ENCODE measurements at places on chromosomes 1 and 21. TPM values are rescaled to one million over a fixed set of nuclear protein-coding genes. Genes with fewer than 3 reads are reported as not detected.

GRCh38 chr1:54353959-54354358 lies 52.2 kb downstream of the SSBP3 start:
- no peak for DNase-seq
- H3K4me3 ChIP-seq = no peak overlapping the region
- no peaks in the 10 kb centered on the region for H3K36me3 ChIP-seq
- H3K4me1 ChIP-seq = peaks cover 63% of the 10 kb centered on the region

SELL gene
- not detected for total RNA-seq

HIVEP3 gene
- 0.42 TPM for total RNA-seq

- no peak overlapping the region for H3K4me3 ChIP-seq
- no peaks in the 10 kb centered on the region for H3K4me1 ChIP-seq
- H3K36me3 ChIP-seq = no peaks in the 10 kb centered on the region
Observed at GRCh38 chr1:153432874-153433681, 16.8 kb downstream of the S100A7A start.

GRCh38 chr1:15833069-15833679 lies 14.3 kb upstream of the SPEN start:
- no peaks in the 10 kb centered on the region for H3K36me3 ChIP-seq
- H3K4me3 ChIP-seq = peak overlapping the region; percentile 50
- no peak overlapping the region for H3K27ac ChIP-seq
- no peaks in the 10 kb centered on the region for H3K27me3 ChIP-seq

- no peaks in the 10 kb centered on the region for H3K4me1 ChIP-seq
- DNase-seq = no peak
- H3K36me3 ChIP-seq = no peaks in the 10 kb centered on the region
- H3K4me3 ChIP-seq = no peak overlapping the region
Observed at GRCh38 chr1:231584117-231584516, 42.5 kb upstream of the DISC1 start.

DNA sequence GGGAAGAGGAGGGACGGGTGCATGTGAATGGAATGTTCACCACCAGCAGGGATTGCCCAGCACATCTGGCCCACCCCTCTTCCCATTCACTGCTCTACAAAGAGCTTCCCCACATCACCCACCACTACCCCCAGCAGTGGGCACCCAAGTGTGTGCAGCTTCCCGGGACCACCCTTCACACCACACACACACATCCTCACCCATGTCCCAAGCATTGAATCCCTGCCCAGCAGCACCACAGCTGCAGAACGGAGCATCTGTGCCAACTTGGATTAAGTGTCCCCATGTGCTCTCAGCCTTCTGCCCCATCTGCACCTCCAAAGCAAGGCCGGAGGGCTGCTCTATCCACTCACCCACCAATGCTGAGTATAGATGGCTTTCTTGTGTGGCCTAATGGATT lies 141.4 kb downstream of the PSMG1 start:
- no peak overlapping the region for H3K27ac ChIP-seq
- no peaks in the 10 kb centered on the region for H3K36me3 ChIP-seq
- peaks cover 15% of the 10 kb centered on the region for H3K4me1 ChIP-seq
- H3K27me3 ChIP-seq = no peaks in the 10 kb centered on the region
- no peak for DNase-seq

MRAP gene
- total RNA-seq = not detected

GRCh38 chr1:79198832-79199231 lies 192.3 kb upstream of the ADGRL4 start:
- H3K36me3 ChIP-seq = no peaks in the 10 kb centered on the region
- no peaks in the 10 kb centered on the region for H3K4me1 ChIP-seq
- no peaks in the 10 kb centered on the region for H3K27me3 ChIP-seq
- no peak overlapping the region for H3K4me3 ChIP-seq
- no peak overlapping the region for H3K27ac ChIP-seq

- H3K4me3 ChIP-seq = no peak overlapping the region
- DNase-seq = no peak
- no peaks in the 10 kb centered on the region for H3K27me3 ChIP-seq
- H3K4me1 ChIP-seq = no peaks in the 10 kb centered on the region
Observed at GRCh38 chr1:224045556-224045955, 68.4 kb upstream of the FBXO28 start.

GRCh38 chr1:10685196-10685807 lies 111.1 kb downstream of the CASZ1 start:
- peak overlapping the region; percentile 93 for H3K27ac ChIP-seq
- H3K4me3 ChIP-seq = no peak overlapping the region
- peaks cover 85% of the 10 kb centered on the region for H3K4me1 ChIP-seq
- no peaks in the 10 kb centered on the region for H3K27me3 ChIP-seq
- no peak for DNase-seq

GRCh38 chr21:34337741-34338140 lies 26.1 kb upstream of the KCNE2 start:
- H3K4me1 ChIP-seq = peaks cover 4% of the 10 kb centered on the region
- no peak for DNase-seq
- H3K27ac ChIP-seq = no peak overlapping the region
- no peak overlapping the region for H3K4me3 ChIP-seq

GRCh38 chr1:161006563-161006962 lies 14.4 kb downstream of the F11R start:
- no peak overlapping the region for H3K4me3 ChIP-seq
- DNase-seq = no peak
- H3K36me3 ChIP-seq = no peaks in the 10 kb centered on the region

- no peaks in the 10 kb centered on the region for H3K4me1 ChIP-seq
- H3K36me3 ChIP-seq = no peaks in the 10 kb centered on the region
- no peak overlapping the region for H3K4me3 ChIP-seq
- H3K27me3 ChIP-seq = no peaks in the 10 kb centered on the region
Observed at GRCh38 chr1:174606471-174606870, 158.7 kb downstream of the GPR52 start.

- H3K27me3 ChIP-seq = no peaks in the 10 kb centered on the region
- H3K36me3 ChIP-seq = no peaks in the 10 kb centered on the region
- no peak overlapping the region for H3K4me3 ChIP-seq
- peaks cover 10% of the 10 kb centered on the region for H3K4me1 ChIP-seq
- H3K27ac ChIP-seq = peak overlapping the region; percentile 49
Observed at GRCh38 chr21:16342932-16343331, 613.1 kb downstream of the USP25 start.

DNA sequence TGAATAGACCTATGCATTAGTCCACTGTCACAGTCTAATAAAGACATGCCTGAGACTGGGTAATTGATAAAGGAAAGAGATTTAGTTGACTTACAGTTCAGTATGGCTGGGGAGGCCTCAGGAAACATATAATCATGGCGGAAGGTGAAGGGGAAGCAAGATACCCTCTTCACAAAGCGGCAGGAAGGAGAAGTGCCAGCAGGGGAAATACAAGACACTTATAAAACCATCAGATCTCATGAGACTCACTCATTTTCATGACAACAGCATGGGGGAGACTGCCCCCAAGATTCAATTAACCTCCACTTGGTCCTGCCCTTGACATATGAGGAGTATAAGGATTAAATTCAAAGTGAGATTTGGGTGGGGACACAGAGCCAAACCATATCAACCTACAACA lies 59.4 kb downstream of the CAPN9 start:
- peaks cover 5% of the 10 kb centered on the region for H3K27me3 ChIP-seq
- no peaks in the 10 kb centered on the region for H3K4me1 ChIP-seq
- H3K36me3 ChIP-seq = no peaks in the 10 kb centered on the region
- DNase-seq = no peak
- no peak overlapping the region for H3K27ac ChIP-seq

DNA sequence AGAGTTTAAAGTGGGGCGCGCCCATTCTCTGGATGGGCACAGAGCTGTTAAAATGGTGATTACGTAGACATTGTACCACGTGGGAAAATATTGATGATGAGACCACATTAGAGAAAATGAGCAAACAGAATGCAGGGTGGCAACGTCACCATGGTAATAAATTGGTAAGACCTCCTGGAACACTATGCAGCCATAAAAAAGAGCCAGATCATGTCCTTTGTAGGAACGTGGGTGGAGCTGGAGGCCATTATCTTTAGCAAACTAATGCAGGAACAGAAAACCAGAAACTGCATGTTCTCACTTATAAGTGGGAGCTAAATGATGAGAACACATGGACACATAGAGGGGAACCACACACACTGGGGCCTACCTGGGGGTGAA lies 53.5 kb upstream of the CLDN14 start:
- H3K36me3 ChIP-seq = no peaks in the 10 kb centered on the region
- H3K4me1 ChIP-seq = no peaks in the 10 kb centered on the region
- no peak for DNase-seq
- no peak overlapping the region for H3K4me3 ChIP-seq

GRCh38 chr1:231193710-231194340 lies 32.0 kb downstream of the TRIM67 start:
- DNase-seq = no peak
- no peak overlapping the region for H3K4me3 ChIP-seq

GRCh38 chr1:19066248-19066873 lies 109.9 kb upstream of the IFFO2 start:
- DNase-seq = no peak
- no peaks in the 10 kb centered on the region for H3K36me3 ChIP-seq
- no peak overlapping the region for H3K27ac ChIP-seq
- H3K27me3 ChIP-seq = no peaks in the 10 kb centered on the region

SERTAD4 gene
- total RNA-seq = 0.63 TPM

- no peak for DNase-seq
- H3K36me3 ChIP-seq = no peaks in the 10 kb centered on the region
- H3K27ac ChIP-seq = no peak overlapping the region
- H3K27me3 ChIP-seq = no peaks in the 10 kb centered on the region
- H3K4me3 ChIP-seq = no peak overlapping the region
Observed at GRCh38 chr1:17535300-17535936, 4.1 kb upstream of the ARHGEF10L start.

- peaks cover 6% of the 10 kb centered on the region for H3K36me3 ChIP-seq
- no peak overlapping the region for H3K27ac ChIP-seq
- peak; percentile 77 for DNase-seq
- peaks cover 9% of the 10 kb centered on the region for H3K4me1 ChIP-seq
- no peak overlapping the region for H3K4me3 ChIP-seq
- H3K27me3 ChIP-seq = no peaks in the 10 kb centered on the region
Observed at GRCh38 chr1:212368073-212368484, 46.6 kb downstream of the PACC1 start.

GRCh38 chr1:17234405-17234804 lies 14.5 kb upstream of the PADI3 start:
- no peak overlapping the region for H3K4me3 ChIP-seq
- no peaks in the 10 kb centered on the region for H3K4me1 ChIP-seq
- H3K36me3 ChIP-seq = no peaks in the 10 kb centered on the region
- DNase-seq = no peak
- H3K27me3 ChIP-seq = no peaks in the 10 kb centered on the region
- no peak overlapping the region for H3K27ac ChIP-seq

Measured in cardiac muscle cell (in vitro differentiated cells and primary cell).